Umbilical cord (tissue), 2 donors: ENCODE measurements at places on chromosomes 1 and 21. TPM values are rescaled to one million over a fixed set of nuclear protein-coding genes. Genes with fewer than 3 reads are reported as not detected.
A peak's percentile ranks its signal among the peaks of the same experiment; 100 is the strongest.

Gene NUP210L
- total RNA-seq = 0.48 TPM

- DNase-seq = no peak
These were observed 82.1 kb downstream of the GFI1 start for GRCh38 chr1:92404661-92405060.

- no peak for DNase-seq
These were observed 549.9 kb downstream of the PLPP3 start for GRCh38 chr1:56029319-56030003.

DNA sequence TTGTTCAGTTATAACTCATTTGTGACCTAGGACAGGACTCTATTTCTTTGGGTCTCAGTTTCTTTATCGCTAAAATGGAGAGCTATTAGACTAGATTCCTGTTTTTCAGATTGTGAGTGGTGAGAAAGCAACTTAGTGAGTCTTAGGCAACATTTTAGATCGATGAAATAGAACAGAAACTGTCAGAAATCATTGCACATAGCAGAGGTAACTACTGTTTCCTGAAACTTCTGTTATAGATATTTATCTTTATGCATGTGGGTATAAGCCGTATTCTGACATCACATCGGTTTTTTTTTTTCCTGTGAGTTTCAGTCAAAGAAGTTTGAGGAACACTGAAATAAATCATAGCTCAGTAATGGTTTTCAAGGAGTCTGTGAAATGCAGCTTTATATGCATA, 42.1 kb upstream of the DNAJC6 start:
- peak; percentile 29 for DNase-seq

- DNase-seq = no peak
These were observed 7.8 kb downstream of the CAPZB start for GRCh38 chr1:19477284-19478249.
